Erythroblast (primary cell): ENCODE measurements at places on chromosomes 6 and 20.

GRCh38 chr6:36677753-36678487 lies 594 bp upstream of the CDKN1A start:
- DNase-seq, result no peak

DNA sequence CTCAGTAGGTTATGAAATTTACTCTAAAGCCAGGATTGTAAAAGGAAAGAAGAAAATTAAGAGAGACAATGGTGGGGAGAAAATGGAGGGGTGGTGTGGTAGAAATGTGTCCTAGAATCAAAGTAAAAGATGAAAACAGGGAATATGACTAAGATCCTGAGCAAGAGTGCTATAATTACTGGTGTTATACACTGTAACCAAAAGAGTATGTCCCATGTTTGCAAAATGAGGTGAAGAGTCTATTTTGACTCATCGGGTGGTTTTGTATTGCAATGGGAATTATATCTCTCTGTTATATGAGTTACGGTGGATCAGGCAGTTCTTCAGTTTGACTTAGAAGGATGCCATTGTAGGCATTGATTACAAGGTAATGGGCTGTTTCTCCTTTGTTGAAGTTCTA lies 8.5 kb downstream of the L3MBTL3 start:
- DNase-seq, result no peak

- no peak for DNase-seq
Observed at GRCh38 chr20:12976720-12977309, 32.0 kb upstream of the SPTLC3 start.

- no peak for DNase-seq
Observed at GRCh38 chr6:87572883-87573282, 16.9 kb downstream of the RARS2 start.

DNA sequence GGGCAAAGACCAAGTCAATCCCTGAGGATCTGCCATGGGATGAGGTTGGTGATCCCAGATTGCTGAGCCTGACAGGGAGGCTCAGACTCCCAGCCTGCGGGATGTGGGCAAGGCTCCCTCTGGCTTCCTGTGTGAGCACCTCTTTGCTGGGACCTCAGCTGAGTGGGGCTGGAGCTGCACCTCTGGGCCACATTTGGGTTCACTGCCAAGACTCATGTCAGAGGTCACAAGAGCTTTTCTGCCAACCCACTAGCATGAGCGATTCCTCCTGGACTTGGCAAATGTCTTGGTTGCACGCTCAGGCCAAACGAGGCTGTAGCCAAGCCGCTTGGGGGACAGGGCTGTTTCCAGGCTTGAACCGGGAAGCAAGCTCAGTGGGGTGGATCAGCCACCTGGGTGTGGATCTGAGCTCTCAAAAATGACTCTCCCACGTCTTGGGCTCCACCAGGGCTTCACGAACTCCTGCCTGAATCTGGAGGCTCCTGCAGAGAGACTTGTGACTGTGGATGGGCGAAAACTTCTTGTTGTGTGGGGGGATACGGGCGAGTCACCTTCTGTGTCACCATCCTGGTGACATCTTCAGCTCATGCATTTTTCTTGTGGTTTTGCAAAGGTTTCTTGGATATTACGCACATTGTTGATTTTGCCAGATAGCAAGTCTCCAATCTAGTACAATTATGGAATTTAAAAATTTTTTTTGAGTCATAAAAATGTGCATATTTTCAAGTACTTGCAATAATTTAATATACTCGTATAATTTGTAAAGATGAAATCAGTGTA lies 359.5 kb downstream of the CDH4 start:
- no peak for DNase-seq

DNA sequence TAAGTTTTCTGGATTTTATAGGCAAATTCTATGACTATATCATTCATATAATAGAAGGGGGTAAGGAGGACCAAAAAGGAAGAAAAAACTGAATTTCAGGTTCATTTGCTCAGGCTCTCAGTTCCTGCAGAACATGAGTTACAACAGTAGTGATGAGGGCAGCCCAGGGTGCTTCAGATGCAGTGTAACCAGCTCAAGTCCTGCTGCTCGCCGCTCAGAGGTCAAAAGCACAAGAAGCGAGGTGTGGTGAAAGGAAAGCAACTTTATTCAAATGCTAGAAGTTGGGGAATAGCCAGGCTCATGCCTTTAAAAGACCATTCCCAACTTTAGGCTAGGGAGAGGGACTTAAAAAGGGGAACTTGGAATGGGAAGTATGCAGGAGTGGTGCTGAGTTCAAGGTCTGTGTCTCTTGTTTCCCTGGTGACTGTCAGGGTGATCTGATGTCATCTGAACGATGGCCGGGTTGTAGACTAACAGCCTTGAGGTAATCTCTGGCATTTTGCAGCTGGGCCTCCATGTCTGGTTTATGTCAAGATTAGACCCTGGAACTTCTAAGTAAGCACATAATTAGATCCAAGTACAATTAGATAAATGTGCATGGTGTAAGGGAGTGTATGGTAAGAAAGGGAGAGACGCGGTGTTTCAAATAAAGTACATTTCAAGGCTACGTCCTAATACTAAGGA lies 14.5 kb upstream of the SEC63 start:
- no peak for DNase-seq

- DNase-seq, result peak; percentile 39
Observed at GRCh38 chr6:131199568-131200272, 64.5 kb downstream of the AKAP7 start.

- DNase-seq, result no peak
Observed at GRCh38 chr20:54456423-54456822, 19.0 kb upstream of the DOK5 start.

DNA sequence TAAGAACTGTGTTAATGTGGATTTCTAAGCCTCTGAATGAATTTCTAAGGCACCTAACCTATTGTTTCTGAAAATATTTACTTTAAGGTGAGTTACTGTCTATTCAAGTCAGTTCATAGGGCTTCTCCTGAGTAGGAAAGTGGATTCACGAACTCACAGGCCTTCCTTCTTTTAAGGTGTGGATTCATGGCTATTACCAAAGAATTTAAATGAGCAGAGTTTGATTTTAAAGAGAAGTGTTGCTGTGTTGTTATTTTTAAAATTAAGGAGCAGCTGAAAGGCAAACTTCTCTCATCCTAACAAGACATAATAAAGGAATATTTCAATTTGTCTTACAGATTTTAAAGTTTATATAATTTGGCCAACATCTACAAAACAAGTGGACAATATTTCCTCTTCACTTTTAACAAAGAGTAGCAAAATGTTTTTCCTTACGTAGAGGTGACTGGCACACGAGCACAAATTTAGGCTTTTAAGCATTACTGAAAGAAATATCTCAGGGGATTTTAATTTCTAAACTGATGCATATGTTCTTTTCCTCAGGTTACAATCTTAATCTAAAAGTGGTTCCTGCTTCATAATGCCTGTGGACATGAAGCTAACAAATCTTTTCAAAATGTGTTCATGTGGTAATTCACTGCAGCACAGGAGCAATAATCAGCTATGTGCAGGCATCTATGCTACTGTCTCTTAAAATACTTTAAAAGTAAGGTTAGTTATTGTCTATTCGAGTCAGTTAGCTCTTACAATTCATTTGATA lies 602 bp upstream of the TSPYL4 start:
- DNase-seq, result peak; percentile 58

DNA sequence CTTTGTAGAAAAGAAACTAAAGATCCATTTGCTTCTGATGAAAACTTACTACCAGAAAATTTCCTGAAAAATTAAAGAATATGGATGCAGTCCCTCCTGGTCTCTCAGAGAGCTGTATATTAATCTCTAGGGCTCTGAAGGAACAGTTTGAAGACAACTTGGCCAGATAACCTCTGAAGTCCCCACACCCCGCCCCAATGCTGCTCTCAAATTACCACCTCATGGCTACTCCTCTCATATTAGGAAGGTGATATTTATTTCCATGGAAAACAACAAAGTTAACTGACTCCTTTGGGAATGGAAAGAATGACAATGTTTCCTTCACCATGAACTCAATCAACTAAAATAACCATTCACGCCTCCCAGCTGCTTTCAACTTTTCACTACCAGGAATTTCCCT lies 408.4 kb upstream of the FLRT3 start:
- DNase-seq, result no peak

GRCh38 chr20:56181583-56181982 lies 66.9 kb upstream of the MC3R start:
- no peak for DNase-seq

DNA sequence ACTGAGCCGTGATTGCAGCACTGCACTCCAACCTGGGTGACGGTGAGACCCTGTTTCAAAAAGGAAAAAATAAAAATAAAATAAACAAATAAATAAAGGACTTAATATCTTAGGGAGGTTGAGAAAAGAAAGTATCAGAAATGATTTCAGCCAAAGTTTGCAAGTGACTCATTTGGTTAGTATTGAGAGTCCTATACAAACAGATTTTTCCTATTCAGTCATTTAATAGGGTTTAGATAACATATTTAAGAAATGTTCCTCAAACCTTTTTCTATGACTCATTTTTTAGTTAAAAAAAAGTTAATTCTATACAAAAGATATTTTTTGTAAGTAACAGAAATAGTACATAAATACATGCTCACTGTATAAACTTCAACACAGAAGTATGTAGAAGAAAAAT lies 235.1 kb downstream of the GJA1 start:
- DNase-seq, result no peak

- DNase-seq, result no peak
Observed at GRCh38 chr6:163900570-163900969, 486.1 kb downstream of the QKI start.

DNA sequence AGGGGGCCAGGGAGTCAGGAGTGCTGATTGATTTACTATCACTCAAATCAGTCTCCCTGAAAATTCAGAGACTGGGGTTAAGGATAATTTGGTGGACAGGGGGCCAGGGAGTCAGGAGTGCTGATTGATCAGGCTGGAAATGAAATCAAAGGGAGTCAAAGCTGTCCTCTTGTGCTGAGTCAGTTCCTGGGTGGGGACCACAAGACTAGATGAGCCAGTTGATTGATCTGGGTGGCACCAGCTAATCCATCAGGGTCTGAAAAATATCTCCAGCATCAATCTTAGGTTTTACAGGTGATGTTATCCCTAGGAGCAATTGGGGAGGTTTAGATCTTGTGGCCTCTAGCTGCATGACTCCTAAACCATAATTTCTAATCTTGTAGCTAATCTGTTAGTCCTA lies 6.1 kb upstream of the AFG1L start:
- no peak for DNase-seq

DNA sequence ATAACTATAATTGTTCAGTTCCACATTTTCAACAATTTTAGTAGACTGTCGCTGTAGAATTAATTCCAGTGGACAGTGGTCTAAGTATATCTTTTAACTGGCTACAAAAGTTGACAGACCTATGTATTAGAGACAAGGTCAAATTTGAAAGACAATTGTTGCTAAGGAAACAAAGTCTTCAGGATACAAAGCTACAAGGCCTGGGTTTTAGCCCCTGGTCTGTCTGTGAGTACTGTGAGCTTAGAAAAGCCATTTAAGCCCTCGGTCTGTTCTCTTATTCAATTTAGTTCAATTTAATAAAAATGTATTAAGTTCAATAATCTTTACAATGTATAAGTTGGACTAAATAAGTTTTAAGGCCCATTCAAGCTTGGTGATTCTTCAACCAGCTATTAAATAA lies 352.5 kb downstream of the HDGFL1 start:
- no peak for DNase-seq

- DNase-seq, result no peak
Observed at GRCh38 chr6:139409026-139409425, 34.6 kb upstream of the CITED2 start.

DNA sequence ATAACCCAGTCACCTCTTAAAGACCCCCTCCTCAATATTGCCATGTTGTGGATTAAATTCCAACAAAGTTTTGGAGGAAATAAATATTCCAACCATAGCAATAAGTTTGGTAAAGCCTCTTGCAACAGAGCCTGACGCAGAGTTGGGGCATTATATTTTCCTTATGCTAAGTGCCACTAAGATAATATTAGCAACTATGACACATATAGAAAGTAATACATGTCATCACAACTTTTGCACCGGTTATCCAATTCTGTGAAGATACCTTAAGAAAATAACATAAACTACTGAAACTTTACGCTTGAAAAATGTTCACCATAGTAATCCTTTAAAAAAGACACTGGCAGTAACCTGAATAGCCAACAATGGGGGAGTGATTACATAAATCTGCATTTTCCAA lies 52.2 kb upstream of the TRERF1 start:
- no peak for DNase-seq

DNA sequence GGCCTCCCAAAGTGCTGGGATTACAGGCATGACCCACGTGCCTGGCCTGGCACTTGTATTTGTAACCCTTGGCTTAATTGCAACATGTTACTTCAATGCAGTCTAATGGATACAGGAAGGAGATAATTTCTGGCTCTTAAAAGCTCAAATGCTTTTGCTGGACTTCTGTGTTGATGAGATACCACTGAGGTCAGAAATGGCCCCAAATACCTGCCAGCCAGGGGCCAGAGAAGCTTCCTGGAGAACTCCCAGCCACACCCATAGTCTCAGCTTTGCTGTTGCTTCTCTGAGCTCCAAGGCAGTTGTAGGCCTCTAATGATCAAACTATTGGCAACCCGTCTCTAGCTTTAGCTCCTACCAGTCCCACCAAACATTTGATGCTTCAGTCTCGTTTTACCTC lies 14.2 kb upstream of the ZNFX1 start:
- DNase-seq, result no peak

DNA sequence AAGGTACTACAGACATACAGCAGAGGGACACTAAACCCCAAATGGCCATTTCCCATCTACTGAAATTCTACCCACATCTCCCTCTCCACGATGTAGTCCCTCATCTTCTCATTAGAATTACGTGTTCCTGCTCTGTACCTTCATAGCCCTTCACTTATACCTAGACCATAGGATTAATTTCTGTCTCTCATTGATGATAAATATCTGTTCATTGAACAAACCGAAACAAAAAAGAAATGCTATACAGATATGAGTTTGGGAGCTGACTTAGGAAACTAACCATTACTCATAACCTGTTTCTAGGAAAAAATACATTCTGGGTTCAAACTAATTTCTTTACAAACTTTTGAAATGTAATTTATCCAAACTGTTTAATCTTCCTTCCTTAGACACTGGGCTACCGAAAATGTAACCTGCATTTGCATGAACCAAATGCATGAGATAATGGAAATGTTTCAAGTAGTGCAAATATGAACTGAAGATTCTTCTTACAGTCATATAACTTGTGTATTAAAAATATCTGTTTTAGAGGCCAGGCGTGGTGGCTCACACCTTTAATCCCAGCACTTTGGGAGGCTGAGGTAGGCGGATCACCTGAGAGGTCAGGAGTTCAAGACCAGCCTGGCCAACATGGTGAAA lies 85.3 kb downstream of the GJA10 start:
- no peak for DNase-seq

GRCh38 chr6:24455061-24455460 lies 34.3 kb downstream of the GPLD1 start:
- DNase-seq, result no peak

DNA sequence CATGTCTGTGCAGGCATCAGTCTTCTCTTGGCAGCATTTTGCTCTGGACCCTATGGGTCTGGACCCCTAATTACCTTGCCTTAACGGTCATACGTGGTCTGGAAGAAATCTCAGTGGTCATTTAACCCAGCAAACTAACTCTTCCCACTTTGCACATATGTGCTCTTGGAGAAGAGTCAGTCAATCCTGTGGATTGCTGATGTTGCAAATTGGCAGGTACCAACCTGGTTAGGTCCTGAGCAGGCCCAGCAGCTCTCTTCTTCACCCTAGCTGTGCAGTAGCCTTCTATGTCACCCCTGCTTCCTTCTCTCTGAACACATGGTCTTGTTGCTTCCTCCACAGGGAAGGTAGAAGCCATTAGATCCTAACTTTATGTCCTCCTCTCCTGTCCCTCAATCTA lies 1.6 kb downstream of the CEP43 start:
- no peak for DNase-seq
